SK-N-DZ (cell line): ENCODE measurements at places on chromosomes 12 and 14.
A peak's percentile ranks its signal among the peaks of the same experiment; 100 is the strongest.

- DNase-seq, result no peak
Measured at GRCh38 chr12:95633049-95633731, 81.9 kb upstream of the USP44 start.

- DNase-seq, result no peak
Measured at GRCh38 chr12:75996861-75997447, 34.6 kb downstream of the PHLDA1 start.

DNA sequence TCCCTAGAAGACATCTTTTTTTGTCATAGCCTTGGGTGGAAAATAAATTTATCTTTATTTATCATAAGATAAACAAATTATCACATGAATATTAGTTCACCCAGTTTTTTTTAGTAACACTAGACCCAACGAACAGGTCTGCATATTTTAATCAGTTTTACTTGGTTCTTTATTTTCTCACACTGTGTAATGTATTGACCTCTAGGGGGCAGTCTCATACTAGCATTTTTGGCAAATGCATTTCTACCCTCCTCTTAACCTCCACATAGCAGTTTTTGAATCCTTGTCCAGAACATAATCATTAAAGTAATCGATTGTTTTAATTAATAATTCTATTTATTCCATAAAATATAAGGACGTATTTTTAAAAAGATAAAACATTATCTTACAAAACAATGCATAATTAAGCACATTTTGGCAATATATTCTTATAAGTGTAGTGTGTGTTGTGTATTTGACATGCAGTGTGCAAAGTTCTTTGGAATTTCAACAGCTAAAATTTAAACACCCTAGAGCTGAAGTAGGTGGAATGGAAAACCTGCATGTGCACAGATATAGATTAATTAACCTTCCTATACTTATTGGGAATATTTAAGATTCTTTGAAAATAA lies 31.6 kb upstream of the PTPRQ start:
- DNase-seq, result peak; percentile 62

GRCh38 chr12:62260733-62261683 lies 804 bp downstream of the USP15 start:
- DNase-seq, result peak; percentile 52

DNA sequence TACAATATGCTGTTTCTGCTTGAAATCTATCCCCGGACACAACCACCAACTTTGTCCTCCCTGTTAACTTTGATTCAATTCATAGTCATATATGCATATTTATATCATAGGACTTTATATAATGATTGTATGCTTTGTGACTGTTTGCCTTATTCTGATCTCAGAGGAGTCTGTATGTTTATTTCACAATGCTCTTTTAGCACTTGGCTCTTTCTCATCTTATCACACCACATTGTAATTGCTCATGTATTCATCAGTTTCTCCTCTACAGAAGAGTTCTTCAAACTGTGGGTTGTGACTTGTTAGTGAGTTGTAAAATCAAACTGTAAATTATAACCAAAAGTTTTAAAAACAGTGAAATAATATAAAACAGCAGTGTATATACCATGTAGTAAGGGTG lies 21.7 kb upstream of the PPM1A start:
- no peak for DNase-seq
